ENCODE measurements at places on chromosomes 5 and 9.
A peak's percentile ranks its signal among the peaks of the same experiment; 100 is the strongest.

- no peak for DNase-seq
These were observed 56.7 kb upstream of the MINAR2 start for GRCh38 chr5:129691220-129691619.

- no peak for DNase-seq
These were observed 102.4 kb downstream of the ELAVL2 start for GRCh38 chr9:23723672-23724071.

DNA sequence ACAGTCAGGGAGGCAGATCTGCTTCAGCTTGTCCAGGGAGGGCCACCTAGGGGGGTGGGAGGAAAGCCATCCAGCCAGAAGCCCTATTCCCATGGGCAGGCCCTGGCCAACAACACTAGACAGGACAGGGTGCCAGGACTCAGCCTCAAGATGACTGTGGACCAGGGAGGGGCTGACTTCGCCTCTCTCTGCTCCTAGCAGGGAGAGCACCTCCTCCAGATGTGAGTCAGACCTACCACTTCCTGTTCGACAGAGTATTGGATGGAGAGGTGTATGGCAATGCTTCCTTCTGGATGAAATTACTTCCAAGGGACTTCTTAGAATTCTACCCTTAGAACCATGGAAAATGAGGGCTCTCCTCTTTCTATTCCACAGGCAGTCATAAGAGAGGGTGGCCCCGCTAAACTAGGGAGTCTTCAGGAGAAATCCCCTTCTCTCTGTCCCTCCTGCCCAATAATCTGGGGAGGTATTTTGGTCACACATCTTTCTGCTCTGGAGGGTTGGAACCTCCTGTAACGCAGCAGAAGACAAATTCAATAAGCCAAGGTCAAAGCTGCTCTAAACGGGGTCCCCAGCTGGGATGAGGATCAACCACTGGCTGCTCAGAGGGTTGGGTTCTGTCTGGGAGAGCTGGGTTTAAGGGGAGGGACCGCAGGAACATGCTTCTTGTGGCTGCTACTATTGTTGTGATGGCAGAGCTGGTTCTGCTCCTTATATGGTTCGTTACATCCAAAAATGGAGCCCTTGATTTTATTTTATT, 23.2 kb upstream of the RCL1 start:
- DNase-seq: no peak

DNA sequence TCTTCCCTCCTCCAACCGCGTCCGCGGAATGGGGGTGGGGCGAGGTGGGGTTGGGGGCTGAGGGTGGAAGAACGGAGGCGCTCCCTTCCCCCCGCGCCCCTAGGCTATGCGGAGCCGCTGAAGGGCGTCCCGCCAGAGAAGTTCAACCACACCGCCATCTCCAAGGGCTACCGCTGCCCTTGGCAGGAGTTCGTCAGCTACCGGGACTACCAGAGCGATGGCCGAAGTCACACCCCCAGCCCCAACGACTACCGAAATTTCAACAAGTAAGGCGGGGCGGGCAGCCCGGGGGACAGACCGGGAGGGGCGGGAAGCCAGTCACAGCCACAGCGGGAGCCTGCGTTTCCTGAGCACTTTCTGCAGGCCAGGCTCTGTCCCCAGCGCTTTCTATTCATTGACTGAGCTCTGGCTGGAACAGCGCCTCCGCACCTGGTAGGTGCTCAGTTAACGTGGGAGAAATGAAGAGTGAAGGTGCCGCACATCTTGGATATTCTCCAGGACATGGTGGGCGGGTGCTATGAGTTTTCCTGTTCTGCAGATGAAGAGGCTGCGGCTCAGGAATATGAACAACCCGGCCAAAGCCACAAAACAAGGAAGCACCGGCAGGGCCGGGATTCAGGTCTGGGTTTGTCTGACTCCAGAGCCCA, 11.3 kb downstream of the MYOZ3 start:
- DNase-seq: peak; percentile 20

GRCh38 chr9:70801181-70801829, 320.1 kb downstream of the TRPM3 start:
- no peak for DNase-seq

- no peak for DNase-seq
These were observed 2112.2 kb upstream of the C9orf72 start for GRCh38 chr9:29685531-29685930.

DNA sequence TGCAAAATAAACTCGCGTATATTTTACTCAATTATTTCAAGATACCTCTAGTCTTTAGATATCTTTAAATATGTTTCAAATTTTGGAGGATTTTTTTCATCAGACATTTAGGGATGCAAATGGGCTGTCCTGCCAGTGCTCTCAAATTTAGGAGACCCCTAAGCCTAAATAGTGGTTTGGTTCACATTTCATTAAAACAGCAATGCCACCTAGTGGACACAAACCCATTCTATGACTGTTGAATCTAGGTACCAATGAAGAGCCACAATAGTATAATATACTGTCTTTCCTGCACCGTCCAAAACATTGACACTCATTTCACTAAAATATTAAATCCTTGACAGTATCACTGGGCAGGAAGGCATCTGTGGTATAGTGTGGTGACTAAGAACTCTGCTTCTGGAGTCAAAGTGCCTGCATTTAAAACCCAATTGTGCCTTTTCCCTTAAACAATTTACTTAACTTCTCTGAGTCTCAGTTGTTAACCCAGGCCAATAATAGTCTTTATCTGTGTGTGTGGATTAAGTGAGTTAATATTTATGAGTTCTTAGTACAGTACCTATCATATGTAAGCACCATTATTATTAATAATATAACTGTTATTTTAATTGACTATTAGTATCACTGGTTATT, 148.0 kb downstream of the RORB start:
- DNase-seq: no peak

GRCh38 chr9:135565141-135565628, 3.6 kb downstream of the PAEP start:
- no peak for DNase-seq
